ENCODE measurements at places on chromosomes 7 and 10.

- no peak for DNase-seq
Measured at GRCh38 chr10:20277820-20278219, 461.6 kb downstream of the PLXDC2 start.

DNA sequence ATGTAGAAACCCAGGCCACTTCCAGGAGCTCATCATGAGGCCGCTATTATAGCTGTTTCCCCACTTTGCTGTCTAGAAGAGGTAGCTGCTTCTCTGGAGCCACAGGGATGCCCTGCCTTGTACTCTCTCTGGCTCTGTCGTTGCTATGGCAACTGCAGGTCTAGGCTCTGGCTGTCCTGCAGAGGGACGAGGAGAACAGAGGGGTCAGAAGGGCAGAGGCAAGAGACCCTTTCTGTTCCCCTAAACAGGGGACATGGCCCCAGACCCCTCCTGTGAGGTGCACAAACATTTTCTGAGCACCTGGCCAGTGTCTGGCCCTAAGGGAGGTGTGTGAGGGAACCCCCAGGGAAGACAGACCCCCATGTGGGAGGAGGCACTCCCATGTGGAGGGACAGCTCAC is 31.4 kb downstream of the ITPRIP start:
- DNase-seq, result no peak

DNA sequence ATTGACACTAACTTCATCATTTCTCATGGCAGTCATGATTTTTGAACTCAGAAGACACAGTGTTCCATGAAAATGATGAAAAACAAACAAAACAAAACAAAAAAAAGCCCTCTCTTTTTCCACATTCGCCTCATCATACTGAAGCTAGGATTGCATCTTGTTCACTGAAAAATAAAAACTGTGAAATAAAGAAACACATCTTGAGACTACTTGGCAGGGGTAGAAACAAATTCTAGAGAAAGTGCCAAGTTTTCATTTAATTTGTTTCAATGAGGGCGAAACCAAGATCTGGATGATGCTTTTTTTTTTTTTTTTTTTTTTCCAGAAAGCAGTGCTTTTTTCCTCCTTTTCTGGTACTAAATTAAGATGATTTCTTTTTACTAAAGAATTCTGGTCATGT is 350.4 kb upstream of the ETV1 start:
- DNase-seq, result no peak

GRCh38 chr7:105707381-105707780 is 126.1 kb upstream of the EFCAB10 start:
- DNase-seq, result no peak

DNA sequence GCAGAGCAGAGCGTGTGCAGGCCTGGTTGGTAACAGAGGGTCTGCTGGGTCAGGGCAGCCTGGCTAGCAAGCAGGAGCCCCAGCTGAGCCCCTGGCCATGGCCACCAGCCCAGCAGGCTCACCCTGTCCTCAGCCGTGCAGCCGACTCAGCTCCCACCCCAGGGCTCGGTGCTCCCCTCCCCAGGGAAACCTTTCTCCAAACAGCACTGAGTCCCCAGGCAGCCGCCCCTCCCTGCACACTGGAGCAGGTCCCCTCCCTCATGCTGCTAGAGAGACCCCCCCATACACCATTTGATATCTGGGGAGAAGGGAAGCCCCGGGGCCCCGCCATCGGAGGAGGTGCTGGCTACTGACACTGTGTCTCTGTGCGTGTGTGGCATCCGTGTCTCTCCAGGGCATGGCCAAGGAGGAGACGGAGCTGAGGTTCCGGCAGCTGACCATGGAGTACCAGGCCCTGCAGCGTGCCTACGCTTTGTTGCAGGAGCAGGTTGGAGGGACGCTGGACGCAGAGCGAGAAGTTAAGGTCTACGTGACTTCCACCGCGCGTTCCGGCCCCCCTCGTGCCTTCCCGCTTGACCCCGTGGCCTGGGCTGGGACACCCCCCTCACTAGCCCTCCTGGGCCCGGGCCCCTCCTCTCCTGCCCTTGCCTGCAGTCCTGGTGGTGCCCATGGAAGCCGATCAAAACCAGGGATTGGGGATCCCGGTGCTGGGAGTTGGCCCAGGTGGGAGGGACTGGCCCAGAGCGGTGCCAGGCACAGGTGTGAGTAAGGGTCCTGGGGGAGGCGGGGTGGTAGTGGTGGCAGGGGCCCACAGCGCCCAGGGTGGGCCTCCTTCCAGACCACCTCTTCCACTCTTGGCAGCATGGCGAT is 45.0 kb upstream of the DPYSL4 start:
- no peak for DNase-seq

DNA sequence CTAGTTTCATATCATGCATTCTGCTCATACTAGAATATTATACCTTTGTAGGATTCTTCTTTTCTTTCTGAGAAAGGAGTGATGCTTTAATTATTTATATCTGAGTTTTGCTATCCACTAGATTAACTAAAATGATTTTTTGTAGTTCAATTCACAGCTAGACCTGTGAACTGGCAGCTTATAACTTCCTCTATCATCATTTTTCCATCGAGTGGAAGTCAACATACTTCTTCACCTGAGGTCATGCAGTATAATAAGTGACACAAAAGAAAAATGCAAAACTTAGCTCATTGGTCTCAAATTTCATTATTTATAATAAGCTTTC is 8.0 kb downstream of the LRRN3 start:
- no peak for DNase-seq

DNA sequence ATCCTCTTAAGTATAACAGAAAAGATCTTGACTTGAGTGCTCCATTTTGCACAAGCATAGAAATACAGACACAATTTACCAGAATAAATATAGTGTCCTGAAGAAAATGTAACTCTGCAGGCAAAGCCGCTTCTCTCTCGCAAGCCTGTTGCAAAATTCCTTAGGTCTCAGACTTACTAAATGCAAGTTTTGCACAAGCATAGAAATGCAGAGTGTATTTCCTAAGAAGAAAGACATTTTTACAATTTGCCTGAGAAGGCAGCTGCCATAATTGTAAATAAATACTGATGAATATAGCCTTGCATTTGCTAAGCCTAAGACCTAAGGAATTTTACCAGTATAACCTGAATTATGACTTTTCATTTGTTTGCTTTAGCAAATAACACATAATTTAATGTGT is 67.1 kb downstream of the AGMO start:
- no peak for DNase-seq

DNA sequence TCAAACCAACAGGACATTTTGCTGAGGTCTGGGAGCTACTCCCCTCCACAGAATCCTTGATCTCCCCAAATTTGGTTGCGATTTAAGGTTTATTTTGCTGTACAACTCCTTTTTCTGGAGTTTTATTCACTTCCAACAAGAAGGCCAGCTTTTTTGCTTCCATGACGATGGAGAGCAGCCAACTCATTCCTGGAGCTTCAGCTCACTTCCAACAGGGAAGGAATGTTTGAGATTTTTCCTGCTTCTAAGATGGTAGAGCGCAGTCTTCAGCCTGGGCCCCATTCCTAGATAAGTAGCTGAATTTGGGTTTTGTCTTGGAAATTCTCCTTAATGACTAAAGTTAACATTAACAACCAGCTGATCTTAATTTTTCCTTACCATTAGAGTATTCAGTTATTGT is 30.9 kb upstream of the CREB3L2 start:
- DNase-seq, result no peak

DNA sequence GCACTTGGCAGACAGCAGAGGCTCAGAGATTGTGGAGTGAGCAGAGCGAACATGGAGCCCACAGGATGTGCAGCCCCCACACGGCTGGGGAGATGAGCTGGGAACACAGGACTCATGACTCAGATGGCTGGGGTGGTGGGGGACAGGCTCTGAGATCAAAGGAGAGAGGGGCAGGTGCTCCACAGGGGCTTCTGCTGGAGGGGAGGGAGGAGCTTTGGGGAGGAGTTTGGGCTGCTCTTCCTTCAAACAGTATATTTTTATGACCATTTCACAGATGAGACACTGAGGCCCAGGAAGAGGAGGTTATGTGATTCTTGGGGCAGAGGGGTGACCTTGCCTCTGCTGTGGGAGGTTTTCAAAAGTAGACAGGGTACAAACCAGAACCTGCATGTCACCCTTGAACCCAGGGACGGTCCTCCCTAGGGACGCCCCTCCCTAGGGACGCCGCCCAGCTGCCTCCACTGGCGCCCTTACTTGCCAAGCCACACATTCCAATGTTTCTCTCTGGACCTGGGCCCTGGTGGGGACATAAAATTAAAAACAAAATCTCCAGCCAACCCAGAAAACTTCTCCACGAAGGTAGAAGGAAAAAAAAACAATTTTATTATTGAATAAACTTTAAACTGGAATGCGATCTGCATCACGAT is 981 bp upstream of the CRYGN start:
- DNase-seq, result no peak
